Foreskin keratinocyte (primary cell): ENCODE measurements at places on chromosomes 5 and 9. TPM values are rescaled to one million over a fixed set of nuclear protein-coding genes. Genes with fewer than 3 reads are reported as not detected.

- no peak for DNase-seq
These were observed 91.0 kb downstream of the MRPL36 start for GRCh38 chr5:1708592-1709141.

DNA sequence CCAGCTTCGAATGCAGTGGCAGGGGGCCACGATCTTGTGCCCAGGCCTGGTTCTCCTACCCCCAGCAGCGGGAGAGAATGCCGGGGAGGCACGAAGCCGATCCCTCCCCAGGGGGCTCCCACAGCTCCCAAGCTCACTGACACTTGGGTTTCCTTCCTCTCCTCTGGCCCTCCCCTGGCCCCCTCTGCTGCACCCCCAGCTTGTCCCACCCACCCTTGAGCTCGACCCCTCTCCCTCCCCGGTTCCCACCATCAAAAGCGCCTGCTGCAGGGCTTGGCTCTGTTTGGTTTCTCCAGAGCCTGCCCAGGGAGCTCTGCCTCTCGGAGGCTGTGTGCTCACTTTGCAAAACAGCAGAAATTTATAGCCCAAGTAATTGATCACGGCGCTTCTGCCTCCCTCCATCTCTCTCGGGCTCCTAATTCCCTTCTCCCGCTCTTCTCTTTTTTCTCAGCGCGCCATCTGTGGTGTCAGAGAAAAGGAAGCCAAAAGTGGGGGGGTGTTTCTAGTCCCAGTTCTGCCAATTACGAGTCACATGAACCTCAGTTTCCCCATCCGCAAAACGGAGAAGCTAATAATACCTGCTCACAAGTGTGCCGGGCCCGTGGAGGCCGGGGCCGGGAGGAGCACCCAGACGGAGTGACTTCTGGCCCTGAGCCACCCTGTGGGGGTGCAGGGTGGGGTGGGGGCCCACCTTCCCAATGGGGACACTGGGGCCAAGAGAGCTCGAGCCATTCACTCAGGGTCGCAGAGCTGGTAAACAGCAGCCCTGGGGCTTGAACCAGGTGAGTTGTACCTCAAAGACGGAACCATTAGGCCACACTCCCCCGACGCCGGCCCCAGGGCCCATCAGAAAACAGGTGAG lies 141.2 kb upstream of the IER5L start:
- DNase-seq, result no peak

GRCh38 chr5:1055896-1056610 lies 47.5 kb downstream of the NKD2 start:
- DNase-seq, result no peak

DNA sequence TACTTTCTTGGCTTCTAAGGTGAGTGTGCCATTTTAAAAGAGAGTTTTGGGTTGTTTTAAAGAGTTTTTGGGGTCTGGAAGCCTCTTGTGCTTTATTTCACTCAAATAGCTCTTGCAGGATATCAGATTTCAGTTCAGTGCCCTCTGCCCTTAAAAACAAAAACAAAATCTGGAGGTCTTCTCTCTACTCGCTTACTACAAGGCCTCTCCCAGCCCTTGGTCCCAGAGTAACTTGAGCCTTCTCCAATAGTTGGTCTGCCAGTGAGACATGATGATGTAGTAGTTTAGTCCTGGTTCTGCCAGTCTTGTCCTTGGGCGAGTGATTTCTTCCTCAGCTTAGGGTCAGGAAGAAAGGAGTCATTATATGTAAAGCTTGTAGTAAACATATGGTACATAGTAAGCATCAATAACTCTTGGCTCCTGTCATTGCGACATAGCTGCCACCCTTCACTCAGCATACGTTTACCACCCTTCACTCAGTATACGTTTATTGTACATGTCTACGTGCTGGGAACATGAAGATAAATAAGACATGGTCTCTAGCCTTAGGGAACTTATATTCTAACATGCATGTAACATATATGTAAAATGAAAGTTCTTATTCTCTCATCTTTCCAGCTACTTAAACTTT lies 147.6 kb downstream of the MAN2A1 start:
- no peak for DNase-seq

The IL7R gene
- 4.5 and 6.7 TPM in 2 replicates for total RNA-seq

The DRD1 gene
- total RNA-seq, result not detected in 2 replicates

The MZB1 gene
- 0.21 TPM in 1 of 2 replicates, not detected in the other for total RNA-seq
